ENCODE measurements at places on chromosomes 12 and 14.

DNA sequence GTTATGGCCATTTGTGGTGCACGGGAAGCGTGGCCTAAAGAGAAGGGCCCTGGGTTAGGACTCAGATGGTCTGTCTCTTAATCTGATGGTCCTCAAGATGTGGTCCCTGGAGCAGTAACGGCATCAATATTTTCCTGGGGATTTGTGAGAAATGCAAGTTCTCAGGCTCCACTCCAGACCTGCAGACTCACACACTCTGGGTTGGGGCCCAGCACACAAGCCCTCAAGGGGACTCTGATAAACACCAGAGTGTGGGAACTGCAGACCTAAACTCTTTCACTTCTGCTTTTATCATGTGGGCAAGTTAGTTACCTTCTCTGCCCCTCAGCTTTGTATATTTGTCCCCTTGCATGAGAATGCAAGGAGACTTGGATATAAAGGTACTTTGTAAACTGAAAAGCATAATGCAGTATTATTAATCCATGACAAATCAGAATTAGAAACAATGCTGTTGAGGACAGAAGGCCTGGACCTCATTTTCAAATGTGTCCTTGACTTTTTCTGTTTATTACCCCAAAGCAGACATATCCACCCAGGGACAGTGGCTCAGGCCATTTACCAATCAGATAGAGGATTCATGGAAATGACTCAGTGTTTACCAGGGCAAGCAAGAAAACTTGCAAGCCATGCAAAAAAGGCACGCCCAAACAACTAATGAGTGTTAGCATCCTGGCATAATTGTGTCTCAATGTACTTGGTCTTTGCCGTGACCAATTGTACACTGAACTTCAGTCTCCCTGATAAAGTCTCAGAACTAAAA, 157.0 kb downstream of the ASCL1 start:
- no peak for DNase-seq

- no peak for DNase-seq
These were observed 70.8 kb downstream of the SCN8A start for GRCh38 chr12:51661836-51662235.

DNA sequence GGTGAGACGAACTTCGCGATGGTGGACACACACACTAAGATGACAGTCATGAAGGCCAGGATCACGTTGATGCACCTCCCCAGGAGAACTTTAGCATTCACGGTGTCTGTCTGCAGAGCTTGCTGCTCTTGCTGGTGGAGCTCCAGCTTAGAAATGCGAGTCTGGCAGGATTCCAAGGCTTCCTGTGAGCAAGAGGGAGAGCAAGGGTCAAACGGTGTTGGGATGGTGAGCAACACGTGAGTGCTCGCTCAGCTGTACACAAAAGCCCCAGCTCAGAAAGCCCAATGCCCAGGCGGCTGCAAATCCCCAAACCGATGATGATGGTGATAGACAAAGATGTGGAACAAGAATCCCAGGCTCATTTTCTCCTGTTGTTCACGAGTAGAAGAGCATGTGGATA, 78.8 kb downstream of the TMCC3 start:
- DNase-seq = peak; percentile 48

GRCh38 chr14:104883681-104884361, 18.8 kb downstream of the CEP170B start:
- DNase-seq = no peak

DNA sequence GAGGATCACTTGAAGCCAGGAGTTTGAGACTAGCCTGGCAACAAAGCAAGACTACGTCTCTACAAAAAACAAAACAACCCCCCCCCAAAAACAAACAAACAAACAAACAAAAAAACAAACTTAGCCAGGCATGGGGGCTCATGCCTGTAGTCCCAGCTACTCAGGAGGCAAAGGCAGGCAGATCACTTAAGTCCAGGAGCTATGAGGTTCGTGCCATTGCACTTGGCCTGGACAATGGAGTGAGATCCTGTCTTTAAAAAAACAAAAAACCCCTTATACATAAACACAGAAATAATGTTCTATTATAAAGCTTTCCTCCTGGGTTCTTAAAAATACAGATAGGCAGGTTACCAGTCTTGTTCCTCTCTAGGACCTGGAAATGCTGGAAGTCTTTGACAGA, 1.6 kb downstream of the GTSF1 start:
- no peak for DNase-seq

- DNase-seq = no peak
These were observed 11.3 kb downstream of the MEG3 start for GRCh38 chr14:100836941-100837804.

DNA sequence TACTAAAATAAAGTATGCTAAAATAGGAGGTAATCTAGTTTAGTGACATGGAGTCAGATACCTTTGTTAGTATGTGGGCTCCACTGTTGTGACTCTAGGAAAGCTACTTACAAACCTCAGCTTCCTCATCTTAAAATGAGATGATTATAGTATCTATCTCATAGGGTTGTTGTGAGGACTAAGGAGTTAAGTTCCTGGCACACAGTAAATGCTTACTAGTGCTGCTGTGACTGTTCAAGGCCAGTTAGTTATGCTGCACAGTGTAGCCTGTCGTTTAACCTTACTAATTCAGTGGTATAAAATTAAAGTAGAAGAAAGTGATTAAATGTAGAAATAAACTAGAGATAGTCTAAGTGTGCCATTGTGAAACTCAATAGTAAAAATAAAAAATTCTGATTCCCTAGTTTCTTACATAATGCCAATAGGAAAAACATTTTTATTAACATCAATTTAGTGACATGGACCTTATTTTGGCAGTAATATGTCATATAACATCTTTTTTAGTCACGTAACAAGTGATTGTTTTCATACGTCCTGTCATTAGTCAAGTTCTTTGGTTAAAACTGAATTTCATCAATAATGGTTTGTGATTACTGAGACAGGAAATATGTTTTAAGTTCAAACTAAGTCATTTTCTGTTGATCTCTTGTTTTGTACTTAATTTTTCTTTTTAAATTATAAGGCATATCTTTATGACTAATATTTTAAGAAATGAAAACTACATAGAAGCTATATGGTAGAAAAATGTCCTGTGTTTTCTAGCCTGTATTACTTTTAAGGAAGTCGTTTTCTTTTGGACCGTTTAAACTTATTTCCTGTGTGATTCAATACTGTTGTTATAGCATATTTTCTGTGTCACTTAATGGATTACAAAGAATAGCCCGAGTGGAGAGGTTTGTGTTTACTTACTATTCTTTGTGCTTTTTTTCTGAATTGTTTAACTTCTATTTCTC, 74.0 kb downstream of the PCNX1 start:
- DNase-seq = no peak

DNA sequence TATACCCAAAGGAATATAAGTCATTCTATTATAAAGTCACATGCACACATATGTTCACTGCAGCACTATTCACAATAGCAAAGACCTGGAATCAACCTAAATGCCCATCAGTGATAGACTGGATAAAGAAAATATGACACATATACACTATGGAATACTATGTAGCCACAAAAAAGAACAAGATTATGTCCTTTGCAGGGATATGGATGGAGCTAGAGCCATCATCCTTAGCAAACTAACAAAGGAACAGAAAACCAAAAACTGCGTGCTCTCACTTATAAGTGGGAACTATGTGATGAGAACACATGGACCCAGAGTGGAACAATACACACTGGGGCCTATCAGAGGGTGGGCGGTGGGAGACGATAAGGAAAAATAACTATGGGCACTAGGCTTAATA, 21.3 kb downstream of the FBXO21 start:
- no peak for DNase-seq

DNA sequence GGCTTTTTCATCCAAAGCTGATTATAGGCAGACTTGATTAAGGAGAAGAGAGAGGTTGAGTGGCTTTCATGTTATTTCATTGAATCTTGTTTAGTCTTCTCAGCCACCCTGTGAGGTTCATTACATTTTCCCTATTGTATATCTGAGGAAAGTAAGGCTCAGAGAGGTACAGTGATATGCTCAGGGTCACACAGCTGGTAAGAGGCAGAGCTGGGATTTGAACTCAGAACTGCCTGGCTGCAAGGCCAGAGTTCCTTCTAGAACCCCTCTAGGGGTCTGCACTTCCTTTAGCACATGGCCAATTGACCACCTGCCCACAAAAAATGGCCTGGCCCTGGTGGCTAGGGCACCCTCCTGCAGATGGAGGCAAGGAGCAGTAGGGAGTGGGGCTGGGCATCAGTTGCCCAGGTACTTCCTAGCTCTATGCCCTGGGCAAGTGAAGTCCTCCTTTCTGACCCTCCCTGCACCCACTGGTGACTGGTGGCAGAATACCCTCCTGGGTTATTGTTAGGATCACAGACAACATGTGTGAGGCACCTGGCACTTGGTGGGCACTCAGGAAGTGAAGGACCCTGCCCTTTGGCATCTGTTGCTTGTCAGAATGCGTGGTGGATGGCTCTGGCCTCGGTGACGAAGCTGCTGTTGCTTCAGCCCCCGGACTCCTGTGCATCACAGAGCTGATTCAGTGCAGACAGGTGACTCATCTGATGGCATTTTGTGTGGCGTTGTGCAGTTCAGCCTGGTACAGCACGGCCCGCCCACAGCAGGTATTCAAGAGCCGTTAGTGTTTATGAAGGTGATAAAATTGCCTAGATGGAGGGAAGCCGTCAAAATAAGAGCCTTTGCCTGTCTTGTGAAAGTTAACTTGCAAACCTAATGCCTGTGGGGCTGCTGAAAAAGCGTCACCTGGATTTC, 115.8 kb downstream of the SLC25A47 start:
- DNase-seq = peak; percentile 92

DNA sequence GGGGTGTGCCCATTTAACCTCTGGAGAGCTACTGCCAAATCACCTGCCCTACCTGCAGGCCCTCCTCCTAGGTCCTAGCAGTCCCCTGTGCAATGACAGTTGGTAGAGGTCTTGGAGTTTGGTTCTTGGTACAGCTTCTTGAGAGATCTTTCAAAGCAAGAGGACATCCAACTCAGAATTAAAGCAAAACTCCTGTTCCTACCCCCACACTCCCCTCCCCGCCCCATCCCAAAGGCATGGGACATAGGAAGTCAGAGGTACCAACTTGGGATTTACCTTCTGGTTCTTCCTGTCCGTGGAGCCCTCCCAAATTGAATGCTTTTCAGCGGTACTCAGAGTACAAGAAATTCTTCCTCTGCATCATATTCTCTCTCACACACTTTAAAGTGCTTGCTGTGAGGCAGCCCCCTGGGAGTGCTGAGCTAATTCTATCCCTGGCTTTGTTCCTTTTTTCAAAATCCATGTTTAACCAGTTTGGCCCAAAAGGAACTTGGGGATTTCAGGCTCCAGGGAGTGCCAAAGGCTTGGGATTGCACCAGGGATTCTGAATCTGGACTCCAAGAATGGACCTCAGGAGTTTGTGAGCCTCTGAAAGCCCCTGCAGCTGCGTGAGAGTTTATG, 40.8 kb downstream of the GALNT16 start:
- DNase-seq = no peak

DNA sequence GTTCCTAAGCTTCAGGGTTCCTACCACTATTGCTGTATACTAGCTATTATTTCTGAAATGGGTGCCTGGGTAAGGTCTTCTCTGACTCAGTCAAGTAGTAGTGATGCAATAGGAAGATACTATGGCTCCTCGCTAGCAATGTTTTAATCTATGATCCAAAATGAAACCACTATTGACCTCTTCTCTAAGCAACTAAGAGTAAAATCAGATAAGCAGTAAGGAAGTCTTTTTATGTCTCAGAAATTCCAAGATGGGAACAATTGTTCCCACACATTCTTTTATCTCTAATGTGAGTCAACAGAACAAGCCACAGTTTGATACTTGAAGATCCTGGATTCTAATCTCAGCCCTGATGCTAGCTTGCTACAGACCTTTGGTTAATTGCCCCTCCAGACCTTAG, 45.1 kb downstream of the AREL1 start:
- no peak for DNase-seq

- DNase-seq = peak; percentile 44
These were observed 12.0 kb downstream of the CLSTN3 start for GRCh38 chr12:7142056-7142644.

DNA sequence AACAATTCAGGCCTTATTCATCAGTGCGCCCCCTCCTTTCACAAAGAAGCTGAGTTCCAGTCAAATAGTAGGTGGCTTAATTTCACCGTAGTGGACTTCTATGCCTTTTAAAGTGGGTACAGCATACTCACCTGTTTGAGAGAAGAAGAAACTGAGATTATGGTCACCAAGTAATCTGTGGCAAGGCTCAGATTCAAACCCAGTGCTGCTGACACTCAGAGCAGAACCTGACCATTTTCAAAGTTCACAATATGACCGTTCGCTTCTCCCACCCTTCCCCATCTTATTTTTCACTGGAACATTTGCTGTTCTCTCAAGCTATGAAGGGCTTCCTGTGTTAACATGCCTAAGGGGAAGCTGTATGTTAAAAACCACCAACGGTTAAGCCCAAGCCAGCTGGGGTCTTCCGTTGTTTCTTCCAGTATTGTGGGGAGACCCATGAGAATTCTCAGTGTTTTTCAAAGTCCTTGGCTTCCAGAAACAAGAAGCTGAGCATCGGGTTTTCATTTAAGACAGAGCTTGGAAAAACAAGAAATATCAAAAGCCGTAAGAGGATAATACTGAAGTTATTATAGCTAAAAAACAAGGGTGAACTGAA, 6.1 kb upstream of the PSMA6 start:
- DNase-seq = no peak

GRCh38 chr14:54294802-54295201, 102.0 kb upstream of the CDKN3 start:
- no peak for DNase-seq

DNA sequence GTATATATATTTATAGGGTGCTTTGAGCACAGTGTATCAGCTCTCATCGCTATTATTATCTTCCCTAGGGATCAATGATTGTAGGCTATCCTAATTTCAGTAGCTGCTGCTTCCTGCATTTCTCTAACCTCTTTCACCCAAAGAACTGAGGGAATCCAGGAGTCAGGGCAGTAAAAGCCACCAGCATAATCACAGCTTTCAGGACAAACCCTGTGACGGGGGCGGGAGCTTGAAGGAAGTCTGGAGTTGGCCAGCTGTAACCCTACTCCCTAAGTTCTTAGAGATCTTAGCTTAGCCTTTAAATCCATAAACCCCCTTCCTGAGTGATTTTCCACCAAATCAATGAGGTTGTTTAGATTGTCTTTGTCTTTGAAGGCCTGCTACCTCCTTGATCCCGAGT, 33.7 kb downstream of the FLVCR2 start:
- DNase-seq = no peak

DNA sequence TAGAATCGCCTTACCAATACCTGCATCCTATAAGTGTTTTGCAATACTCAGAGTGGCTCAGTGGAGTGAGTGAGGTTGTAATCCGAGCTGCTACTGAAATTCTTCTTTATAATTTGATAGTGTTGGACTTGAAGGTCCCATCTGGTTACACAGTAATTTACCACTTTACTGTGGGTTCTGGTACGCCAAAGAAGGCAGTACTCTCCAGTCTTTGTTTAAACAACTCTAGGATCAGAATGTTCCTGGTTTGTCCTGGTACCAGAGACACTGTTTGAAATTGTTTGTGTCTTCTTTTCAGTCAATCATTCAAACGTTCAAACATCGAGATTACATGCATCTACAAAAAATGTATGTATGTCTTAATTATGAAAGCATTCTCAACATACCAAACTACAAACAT, 51.3 kb upstream of the AMN1 start:
- no peak for DNase-seq

- DNase-seq = no peak
These were observed 174.6 kb upstream of the C14orf180 start for GRCh38 chr14:104404922-104405321.

Data from astrocyte of the hippocampus (primary cell).